ENCODE measurements at places on chromosomes 5 and 9.

GRCh38 chr5:128665747-128666355 is 127.8 kb upstream of the FBN2 start:
- DNase-seq = no peak

GRCh38 chr9:72786948-72787347 is 165.9 kb downstream of the ALDH1A1 start:
- DNase-seq = no peak

- no peak for DNase-seq
Observed at GRCh38 chr9:129841071-129841470, 5.8 kb downstream of the USP20 start.

GRCh38 chr5:103849934-103850333 is 287.3 kb upstream of the NUDT12 start:
- DNase-seq = peak; percentile 97

DNA sequence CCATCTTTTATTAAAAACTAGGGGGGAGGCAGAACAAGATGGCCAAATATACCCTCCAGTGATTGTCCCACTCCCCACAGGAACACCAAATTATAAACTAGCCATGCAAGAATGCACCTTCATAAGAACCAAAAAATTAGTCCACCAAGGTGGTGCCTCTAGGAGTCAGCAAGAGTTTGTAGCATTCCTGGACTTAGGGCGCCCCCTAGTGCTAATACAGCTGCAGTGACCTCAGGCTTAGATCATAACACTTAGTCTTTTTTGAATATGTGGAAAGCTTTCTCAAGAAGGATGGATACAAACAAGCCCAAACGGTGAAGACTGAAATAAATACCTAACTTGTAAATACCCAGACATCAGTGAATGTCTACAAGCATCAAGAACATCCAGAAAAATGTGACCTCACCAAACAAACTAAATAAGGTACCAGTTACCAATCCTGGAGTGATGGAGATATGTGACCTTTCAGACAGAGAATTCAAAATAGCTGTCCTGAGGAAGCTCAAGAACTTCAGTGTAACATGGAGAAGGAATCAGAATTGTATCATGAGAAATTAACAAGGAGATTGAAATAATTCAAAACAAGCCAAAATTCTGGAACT is 19.3 kb downstream of the PPIP5K2 start:
- peak; percentile 67 for DNase-seq

- peak; percentile 89 for DNase-seq
Observed at GRCh38 chr5:172816925-172817562, 17.0 kb upstream of the ERGIC1 start.

GRCh38 chr5:5929291-5930020 is 448.9 kb downstream of the MED10 start:
- DNase-seq = no peak

GRCh38 chr5:27472000-27472763 is 433.8 kb upstream of the CDH9 start:
- DNase-seq = peak; percentile 16

- no peak for DNase-seq
Observed at GRCh38 chr9:113542741-113543140, 79.2 kb downstream of the RGS3 start.

DNA sequence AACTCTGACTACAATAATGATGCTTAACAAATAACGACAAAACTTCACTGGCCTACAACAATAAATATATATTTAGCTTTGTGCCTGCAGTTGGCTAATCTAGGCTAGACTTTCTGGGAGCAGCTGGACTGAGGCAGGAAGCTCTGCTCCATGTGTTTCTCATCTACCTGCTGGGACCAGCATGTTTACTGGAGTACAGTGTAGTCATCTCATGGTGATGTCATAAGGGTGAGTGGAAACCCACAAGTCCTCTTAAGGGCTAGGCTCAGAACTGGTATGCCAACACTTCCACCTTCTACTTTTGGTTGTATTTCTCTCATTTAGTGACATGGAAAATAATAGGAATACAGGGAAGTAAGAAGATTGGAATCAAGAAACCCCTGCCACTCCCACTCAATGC is 85.7 kb upstream of the NIPBL start:
- DNase-seq = no peak

DNA sequence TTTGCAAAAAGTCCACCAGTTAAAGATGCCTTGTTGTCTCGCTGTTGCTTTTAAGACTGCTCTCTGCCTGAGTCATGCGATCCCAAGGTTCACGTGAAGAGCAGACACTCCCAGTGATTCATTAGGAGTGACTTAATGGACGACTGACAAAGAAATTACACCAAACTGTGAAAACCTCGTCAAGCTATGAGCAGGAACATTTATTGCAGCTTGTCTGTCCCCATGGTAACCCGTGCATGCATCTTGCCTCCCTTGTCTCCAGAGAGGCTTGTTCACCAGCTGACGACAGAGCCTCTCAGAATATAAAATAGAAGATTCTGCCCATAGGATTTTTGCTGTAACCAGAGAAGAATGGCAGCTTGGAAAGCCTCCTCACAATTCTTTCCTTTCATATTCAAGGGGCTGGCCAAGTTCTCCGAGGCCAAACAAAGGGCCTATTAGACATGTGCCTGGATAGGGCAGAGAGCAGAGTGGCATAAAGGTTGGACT is 352.7 kb downstream of the SPOCK1 start:
- DNase-seq = peak; percentile 99

DNA sequence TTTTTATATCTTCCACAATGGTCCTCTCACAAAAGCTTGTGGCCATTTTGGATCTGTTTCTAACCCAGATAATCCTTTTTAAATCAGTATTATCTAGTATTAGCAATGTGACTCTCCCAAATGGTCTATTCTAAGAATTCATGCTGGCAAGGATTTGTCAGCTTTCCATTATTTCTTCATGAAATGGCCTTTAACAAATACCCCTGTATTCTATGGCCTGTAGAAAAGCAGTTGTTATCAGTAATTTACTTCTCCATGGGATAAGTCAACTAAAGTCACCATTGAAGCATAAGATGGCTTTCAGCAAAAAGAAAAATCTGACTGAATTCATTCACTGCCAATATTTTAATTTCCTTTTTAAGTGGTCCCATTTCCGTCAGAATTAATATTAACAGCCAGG is 346.4 kb upstream of the FAM174A start:
- no peak for DNase-seq

- DNase-seq = no peak
Observed at GRCh38 chr5:131630208-131630962, 4.6 kb downstream of the RAPGEF6 start.

DNA sequence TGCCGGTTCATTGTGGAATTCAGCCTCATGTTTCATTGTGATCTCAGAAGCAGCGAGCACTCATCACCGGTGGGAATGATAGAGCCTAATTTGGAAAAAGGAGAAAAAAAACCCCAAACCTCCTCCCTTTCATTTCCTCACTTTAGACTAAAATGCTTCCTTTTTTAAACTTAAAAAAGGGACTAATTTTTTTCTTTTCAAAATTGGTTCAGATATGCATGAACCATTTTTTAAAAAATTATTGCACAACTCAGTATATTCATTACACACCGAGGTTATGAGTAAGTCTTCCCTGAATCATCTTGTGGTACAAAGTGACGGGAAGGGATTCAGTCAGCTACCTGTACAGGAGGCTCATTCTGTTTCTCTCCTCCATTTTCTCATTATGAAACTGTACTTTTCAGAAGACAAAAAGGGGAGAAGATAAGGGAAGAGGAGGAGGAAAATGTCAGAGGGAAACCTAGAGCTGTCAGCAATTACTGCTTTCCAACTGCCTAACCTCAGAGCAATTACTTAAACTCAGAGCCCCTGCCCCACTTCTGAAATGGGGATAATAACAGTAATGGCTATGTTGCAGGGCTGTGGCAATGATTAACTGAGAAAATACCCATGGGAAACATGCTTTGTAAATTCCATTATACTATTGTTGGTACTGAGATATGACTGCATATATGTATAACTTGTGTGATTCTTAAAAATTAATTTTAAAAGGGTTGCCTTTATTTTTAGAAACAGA is 24.0 kb downstream of the GALNT10 start:
- DNase-seq = peak; percentile 86

DNA sequence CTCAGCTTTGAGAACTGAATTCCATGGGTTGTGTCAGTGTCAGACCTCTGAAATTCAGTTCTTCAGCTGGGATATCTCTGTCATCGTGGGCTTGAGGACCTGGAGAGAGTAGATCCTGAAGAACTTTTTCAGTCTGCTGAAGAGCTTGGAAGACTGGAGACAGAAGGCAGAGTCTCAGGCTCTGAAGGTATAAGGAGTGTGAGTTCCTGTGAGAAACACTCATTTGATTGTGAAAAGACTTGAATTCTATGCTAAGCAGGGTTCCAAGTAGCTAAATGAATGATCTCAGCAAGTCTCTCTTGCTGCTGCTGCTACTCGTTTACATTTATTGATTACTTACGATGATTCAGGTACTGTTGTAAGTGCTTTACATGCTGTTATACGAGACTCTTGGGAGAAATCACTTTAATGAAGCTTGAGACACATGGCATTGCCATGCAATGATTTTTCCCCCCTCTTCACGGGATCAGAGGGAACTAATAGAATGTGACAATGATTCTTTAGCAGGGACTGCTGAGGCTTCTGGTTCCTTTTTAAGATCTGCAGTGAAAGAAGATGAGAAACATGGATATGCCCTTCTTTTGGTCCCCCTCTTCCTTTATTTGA is 63.8 kb downstream of the PTTG1 start:
- DNase-seq = no peak

DNA sequence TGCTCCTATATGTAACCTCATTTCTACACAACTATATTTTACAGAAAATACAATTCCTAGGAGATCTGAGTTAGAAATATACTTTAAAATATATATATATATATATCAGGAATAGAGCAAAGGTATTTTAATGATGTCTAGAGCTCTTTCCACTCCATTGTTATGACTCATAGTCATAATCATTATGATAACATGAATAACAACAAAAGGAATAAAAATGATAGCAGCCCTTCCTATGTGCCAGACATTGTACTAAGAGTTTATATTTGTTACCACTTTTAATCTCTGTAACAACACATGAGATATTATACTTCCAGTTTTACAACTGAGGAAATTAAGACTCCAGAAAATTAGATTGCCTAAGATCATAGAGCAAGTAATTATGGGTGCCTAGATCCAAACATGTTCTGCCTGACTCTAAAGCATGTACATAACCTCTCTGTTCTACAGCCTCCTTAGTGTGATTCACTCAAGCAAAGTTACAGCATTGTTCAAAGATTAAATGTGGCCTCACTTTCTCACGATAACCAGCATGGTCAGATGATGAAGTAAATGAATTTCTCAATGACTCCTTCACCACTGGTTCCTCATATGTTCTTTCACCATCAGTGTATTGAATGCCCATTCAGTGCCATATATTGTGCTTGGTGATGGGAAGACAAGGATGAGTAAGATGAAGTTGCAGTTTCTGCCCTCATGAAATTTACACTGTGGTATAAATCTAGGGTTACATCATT is 452.1 kb downstream of the EFNA5 start:
- peak; percentile 71 for DNase-seq

GRCh38 chr5:62283005-62283404 is 23.0 kb upstream of the KIF2A start:
- DNase-seq = no peak

DNA sequence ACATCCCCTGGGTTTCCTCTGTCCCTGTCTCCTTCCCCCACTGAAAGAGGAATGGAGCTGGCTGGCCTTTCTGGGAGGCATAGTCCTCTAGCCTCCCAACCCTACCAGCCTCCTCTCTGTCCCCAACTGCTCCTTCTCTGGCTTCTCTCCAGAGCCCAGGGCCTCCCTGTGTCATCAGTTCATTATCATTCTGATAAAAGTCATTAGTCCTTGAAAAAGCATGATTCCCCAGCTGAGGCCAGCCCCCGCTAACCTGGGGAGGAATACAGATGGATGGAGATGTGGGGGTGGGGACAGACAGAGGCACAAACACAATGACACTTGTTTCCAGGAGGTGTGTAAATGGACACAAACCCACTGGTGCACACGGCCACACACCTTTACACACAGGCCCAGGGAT is 73.6 kb upstream of the HSPA9 start:
- no peak for DNase-seq

GRCh38 chr5:163439092-163439425 is 1.7 kb downstream of the CCNG1 start:
- peak; percentile 68 for DNase-seq

GRCh38 chr5:84590629-84591028 is 205.9 kb upstream of the EDIL3 start:
- no peak for DNase-seq

DNA sequence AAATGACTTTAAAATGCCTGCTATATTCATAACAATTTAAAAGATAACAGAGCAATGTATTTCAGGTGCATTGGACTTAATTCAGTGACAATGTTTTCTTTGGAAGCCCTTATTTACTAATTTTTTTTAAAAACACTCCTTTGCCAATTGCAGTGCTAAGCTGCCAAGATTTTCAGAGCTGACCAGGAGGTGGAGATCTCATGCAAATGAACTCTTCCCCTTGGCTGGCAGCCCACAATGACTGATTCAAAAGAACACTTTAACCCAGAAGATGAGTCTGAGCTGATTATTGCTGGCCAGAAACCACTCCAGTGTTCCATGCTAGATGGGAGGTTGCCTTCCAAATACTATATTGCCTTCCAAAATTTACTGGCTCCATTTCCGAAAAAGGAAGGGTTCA is 128.3 kb upstream of the CCNH start:
- DNase-seq = peak; percentile 40

- no peak for DNase-seq
Observed at GRCh38 chr9:75588808-75589207, 301.7 kb upstream of the PCSK5 start.

DNA sequence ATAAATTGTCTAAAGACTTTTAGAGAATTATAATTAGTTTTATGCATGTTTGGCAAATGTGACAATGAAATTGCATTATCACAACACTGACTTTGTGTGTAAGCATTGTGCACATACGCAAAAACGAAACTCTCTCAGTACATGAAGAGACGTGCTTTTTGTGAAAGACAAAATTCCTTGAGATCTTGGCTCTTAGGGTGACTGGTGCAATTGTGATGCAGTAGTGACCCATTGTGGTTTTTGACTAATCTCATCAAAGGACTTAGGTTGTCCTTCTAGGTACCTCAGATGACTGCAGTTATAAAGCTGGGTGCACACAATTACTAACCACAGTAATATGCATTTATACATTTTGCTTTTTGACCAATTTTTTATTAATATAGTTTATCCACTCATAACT is 25.3 kb upstream of the TYRP1 start:
- DNase-seq = no peak

DNA sequence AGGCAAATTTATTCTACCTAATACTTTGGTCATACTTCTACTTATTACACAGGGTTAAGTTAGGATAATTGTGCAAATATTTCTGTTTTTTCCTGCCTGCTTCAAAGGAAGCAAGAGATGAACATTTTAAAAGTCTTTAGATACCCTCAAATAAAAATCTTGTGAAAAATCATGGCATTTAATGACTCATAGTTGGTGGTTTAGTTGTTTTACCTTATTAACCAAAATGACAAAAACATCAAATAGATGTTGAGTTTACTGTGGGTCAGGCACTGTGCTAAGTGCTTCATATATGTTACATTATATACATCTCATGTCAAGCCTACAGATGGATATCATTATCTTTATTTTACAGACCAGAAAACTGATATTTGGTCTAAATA is 54.4 kb downstream of the ZNF474 start:
- no peak for DNase-seq

- no peak for DNase-seq
Observed at GRCh38 chr9:131050831-131051230, 41.9 kb downstream of the LAMC3 start.
